ENCODE measurements at places on chromosomes 12 and 14.

- DNase-seq: no peak
Measured at GRCh38 chr12:59069516-59069915, 149.2 kb upstream of the LRIG3 start.

GRCh38 chr12:121033625-121034349, 5.3 kb downstream of the OASL start:
- peak; percentile 60 for DNase-seq

DNA sequence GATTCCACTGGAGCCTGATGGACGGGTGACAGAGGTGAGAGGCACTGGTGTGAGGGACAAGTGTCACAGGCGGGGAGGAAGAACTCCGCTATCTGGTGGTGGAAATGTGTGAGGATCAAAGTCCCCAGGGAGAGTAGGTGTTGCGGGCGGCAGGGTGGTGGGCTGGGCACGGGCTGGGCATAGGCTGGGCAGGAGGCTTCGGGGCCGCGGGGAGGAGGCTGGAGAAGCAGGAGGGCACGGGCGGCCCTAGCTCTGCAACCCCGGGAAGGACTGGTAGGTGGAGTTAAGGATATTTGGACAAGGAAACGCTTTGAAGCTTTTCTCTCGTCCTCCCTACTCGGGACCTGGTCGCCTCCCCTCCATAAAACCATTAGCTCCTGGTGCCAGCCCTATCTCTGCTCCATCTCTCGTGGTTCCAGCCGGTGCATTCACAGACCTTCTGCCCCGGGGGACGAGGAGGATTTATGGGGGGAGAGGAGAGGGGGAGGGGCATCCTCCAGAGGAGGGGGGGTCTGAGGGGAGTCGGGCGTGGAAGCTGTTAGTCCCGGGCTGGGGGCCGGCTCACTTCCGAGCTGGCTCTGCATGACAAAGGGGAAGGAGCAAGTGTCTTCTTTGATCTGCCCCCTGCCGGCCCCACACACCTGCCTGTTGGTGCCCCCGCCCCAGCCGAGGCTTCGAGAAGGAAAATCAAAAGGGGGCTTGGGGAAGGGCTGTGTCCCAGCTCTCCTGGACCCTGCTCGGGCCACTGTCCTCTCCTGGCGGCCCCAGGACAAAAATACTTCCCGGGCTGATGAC, 504 bp downstream of the WNT5B start:
- no peak for DNase-seq

GRCh38 chr12:3520168-3520567, 29.2 kb downstream of the PRMT8 start:
- DNase-seq: no peak

DNA sequence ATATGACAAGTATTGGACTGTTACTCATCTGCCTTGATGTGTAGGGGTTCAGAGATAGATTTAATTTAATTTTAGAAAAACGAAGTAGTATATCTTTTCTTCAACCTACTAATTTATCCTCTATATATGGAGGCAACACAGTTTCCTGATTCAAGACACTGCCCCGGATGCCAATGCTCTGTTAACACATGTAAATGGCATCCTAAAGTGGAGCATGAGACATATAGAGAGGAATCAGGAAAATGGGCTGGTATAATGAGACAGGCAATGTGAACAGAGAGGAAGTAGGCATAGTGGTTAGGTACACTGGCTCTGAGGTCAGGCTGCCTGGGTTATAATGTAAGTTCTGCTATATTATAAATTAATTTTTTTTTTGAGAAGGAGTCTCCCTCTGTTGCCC, 85.6 kb downstream of the OTOGL start:
- no peak for DNase-seq

- no peak for DNase-seq
Measured at GRCh38 chr12:24363177-24363754, 413.8 kb upstream of the SOX5 start.

GRCh38 chr12:71007020-71007419, 86.5 kb upstream of the PTPRR start:
- no peak for DNase-seq

DNA sequence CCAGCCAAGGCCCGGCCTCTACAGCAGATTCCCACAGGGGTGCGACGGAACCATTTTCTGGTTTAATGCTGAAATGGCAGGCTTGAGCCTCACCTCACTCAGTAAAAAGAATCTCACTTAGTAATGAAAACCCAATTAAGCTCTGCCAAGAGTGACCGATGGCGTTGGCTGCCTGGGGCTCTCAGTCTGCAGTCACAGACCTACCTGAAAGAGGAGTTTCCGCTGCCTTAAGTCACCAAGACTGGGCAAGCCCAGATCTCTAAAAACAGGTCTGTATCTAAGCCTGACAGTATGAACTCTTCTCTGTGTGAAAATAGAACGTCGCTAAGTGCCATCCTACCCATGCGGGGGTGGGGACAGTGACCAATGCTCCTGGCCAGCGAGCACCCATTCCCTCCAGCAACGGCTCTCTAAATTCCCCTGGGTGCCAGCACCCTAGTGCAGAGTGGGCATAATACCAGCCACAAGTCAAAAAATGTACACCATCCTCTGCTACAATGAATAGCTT, 107.3 kb downstream of the FOXN3 start:
- no peak for DNase-seq

DNA sequence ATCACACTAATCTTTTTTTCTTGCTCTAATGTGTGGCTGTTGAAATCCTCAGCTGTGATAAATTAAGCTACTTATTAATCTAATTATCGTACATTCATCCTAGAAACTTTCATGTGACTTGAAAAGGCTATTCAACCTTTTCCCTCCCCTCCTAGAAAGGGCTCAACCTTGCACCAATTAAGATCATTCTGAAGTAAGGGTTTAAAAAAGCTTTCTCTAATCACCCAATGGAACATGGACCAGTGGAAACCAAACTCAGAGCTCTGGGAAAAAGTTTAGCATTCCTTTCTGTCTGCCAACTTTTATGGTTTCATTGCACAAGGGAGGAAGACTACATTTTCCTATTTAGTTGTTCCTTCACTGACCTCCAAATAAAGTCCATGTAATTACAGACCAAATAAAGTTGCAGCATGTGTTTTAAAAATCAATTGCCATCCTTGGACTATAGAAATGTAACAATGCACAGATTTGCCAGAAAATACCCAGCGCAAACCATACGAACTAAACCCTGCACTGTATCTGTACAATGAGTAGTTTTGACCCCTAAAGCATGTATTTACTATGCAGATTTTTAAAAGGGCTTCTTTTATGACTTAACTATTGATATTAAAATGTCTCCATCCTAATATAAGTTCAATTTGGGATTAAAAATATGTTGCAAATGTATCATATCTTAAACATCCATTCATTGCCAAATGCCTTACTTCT, 142.6 kb upstream of the OTX2 start:
- no peak for DNase-seq

GRCh38 chr12:15717940-15718567, 71.1 kb downstream of the EPS8 start:
- DNase-seq: no peak

DNA sequence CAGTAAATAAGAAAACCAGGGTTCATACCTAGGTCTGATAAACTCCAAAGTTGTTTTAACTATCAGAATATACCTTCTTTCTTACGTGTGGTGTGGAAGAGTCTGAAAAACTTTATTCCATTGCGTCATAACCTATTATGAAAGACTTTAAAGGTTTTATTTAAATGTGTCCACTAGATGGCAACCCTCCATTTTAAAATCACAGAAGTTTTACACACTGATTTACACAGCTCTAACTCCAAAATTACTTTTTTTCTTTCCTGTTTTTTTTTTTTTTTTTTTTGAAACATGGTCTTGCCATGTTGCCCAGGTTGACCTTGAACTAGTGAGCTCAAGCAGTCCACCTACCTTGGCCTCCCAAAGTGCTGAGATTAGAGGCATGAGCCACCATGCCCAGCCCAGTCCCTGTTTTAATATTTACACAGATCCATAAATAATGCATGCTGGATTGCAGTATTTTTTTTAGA, 17.3 kb upstream of the TMPRSS12 start:
- peak; percentile 72 for DNase-seq

- DNase-seq: no peak
Measured at GRCh38 chr12:102618197-102618877, 138.0 kb upstream of the IGF1 start.

GRCh38 chr14:36365766-36366165, 45.3 kb upstream of the MBIP start:
- DNase-seq: no peak

GRCh38 chr14:42323426-42323825, 716.8 kb downstream of the LRFN5 start:
- no peak for DNase-seq

- no peak for DNase-seq
Measured at GRCh38 chr12:4438834-4439596, 6.6 kb downstream of the FGF6 start.

DNA sequence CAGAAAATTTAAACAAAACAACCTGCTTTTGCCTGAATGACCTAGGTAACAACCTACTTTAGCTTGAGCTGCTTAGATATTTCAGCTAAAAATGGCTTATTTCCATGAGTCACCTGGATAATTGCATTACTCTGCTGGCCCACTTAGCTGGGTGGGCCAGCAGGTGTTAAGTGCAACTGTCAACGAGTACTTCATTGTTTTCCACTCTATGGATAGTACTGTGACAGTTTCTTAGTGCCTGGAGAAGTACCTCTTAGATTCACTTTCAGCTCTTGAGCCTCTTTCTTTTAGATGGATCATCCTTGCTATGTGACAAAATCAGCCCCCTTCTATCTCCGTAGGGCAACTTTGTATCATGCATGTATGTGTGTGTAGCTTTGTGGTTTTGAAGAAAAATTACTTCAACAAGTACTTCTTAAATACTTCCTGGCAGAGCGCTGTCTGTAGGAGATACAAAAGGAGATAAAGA, 368.2 kb upstream of the ATP2B1 start:
- no peak for DNase-seq

- DNase-seq: no peak
Measured at GRCh38 chr14:21098892-21099595, 589 bp upstream of the ZNF219 start.

DNA sequence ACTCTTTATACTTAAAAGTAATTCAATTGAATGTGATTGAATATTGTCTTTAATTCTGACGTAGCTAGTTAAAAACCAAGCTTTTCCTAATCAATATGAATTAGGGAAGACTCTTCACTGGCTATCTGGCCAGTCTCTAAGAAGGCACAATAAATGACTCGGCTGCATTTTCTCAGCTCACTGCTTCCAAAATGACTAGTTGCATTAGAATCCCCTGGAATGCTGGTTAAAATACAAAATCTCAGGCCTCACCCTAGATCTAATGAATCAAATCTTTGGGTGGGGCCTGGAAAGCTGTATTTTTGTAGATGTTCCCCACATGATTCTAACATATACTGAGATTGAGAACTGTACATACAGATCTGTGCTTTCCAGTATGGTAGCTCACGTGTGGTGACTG, 242.1 kb downstream of the CHST11 start:
- DNase-seq: no peak

GRCh38 chr12:20561871-20562270, 133.3 kb upstream of the SLCO1C1 start:
- DNase-seq: no peak

- DNase-seq: peak; percentile 64
Measured at GRCh38 chr14:58898655-58899316, 261.0 kb downstream of the DACT1 start.

DNA sequence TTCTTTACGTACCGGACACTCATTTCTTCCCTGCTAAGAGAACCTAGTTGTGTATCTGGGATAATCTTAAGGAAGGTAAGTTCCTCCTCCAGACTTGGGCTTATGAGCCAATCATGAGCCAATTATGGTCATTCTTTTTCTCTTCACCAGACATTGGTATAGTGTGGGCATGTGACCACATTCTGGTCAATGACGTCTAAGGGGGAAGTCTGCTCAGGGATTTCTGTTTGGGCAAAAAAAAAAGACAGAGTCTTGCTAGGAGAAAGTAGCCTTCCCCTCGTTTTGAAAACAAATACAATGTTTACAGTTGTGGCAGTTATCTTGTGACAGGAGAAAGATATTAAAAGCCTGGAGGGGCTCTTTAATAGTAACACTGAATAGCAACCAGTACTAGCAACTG, 20.1 kb upstream of the PLXNC1 start:
- no peak for DNase-seq

DNA sequence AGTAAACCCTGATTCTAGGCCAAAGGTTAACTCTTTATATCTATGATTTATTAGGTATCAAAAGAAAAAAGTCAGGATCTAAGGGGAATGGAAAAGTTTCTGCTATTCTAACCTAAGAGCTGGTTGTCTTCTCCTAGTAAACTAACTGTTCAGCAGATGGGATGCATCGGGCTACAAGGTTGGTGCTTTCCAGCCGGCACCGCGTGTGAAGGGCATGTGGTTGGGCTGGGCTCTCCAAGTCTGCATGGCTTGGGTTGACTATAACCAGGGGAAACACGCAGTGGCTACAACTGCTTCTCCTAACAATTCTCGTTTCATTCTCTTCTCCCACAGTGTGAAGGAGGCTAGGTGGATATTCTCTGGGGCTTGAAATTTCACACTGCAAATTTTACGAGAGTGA, 354.5 kb downstream of the APAF1 start:
- no peak for DNase-seq

- DNase-seq: no peak
Measured at GRCh38 chr14:56414236-56414635, 165.4 kb upstream of the TMEM260 start.

- DNase-seq: no peak
Measured at GRCh38 chr12:89984846-89985245, 276.2 kb upstream of the ATP2B1 start.

DNA sequence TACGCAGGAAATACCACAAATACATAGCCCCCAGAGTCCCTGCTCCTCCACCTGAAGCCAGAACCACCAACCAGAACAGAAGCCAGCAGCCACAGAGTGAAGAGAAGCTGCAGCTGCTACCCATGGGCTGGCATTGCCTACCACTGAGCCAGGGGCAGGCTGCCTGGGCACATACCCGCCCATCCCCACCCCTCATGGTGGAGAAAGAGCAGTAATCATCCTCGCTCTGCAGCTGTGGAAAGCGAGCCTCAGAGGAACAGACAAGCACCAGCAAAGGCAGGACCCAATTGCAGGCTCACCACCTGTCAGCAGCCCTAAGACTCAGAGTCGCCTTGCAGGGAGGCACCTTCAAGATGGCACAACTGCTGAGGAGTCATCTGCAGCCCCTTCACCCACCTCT, 11.2 kb upstream of the CD9 start:
- no peak for DNase-seq

DNA sequence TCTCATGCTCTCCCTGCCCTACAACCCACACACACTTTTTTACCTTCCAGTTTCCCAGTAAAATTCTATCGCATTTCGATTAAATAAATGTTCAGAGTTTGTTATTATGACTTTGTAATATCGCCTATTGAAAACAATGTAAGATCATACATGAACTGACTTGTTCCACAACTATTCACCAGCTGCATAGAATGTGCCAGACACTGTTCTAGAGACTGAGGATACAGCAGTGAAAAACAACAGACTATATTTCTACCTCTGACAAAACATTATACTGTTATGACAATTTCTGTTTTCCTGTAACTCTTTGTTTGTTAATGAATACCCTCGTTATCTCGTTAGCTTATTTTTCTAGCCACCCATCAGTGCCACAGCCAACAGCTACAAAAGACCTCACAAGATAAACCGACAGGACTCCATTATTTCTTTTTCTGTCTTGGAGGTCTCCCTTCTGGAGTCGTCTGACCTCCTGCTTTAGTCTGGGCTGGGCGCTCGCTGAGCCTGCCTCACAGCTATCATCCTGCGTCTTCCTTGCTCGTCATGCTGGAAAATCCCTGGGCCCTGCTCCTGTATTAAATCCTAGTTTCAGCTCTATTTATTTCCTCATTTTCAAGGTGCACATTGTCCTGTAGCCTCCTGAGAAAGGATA, 498.9 kb downstream of the DIO2 start:
- no peak for DNase-seq

Data from A549 (cell line).